ENCODE measurements at places on chromosomes 12 and 14.

- DNase-seq, result no peak
Observed at GRCh38 chr14:94054936-94055335, 26.1 kb downstream of the DDX24 start.

DNA sequence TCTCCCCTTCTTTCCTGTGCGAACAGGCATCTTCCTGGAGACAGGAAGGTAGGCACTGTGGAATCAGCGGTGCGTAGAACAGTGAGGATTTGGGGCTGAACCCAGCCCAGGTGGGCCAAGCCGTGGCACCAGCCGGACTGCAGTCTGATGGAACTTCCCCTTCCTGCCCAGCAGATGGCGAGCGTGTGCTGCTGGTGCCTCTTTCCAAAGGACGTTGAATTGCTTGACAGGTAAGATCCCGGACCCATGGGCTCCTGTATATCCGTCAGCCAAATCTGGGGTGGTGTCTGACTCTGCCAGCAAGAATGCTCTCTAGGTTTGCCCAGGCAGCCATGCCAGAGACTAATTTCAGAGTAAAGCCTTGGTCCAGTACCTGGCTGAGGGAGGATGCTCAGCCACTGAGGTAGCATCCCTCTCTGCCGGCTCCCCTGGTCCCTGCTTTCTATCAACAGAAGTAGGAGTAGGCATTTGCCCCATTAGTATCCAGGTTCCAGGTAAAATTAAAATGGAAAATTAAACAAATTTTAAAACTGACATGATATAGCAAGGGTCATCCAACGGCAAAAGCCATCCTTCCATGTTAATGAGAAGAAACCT is 21.1 kb upstream of the KCNA5 start:
- DNase-seq, result peak; percentile 33

DNA sequence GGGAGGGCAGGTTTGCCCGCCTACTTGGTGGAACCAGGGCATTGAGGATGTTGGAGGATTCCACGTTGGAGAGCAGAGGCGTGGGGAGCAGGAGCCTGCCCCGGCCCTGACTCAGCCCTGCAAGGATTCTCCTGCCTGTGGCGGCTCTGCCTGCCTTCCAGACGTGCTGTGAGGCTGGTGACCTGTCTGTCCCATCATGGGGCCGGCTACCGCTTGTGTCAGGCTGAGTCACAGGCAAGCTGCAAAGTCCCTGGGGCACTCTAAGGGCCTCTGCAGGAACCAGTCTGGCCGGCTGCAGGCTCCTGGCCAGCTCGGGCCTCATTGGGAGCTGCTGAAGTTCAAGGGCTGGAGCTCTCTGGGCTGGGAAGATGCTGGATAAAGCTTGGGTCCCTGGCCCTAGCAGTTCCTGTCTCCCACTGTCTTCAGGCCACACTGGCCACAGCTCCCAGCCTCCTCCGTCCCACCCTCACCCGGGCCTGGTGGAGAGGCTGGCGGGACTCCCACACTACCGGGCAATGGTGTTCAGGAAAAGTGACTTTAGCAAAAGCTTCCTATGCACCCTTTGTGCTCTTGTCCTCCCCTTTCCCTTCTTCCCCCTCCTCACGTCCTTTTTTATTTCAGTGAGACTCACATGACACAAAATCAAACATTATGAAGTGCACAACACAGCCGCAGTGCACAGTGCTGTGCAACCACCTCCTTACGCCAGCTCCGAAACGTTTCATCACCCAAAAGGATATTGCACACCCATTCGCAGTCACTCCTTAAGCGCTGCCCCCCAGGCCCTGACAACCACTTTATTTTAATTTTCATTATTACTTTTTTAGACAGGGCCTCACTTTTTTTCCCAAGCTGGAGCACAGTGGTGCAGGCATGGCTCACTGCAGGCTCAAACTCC is 22.0 kb upstream of the ULK1 start:
- no peak for DNase-seq

GRCh38 chr14:68669111-68669511 is 123.8 kb downstream of the ZFP36L1 start:
- no peak for DNase-seq

DNA sequence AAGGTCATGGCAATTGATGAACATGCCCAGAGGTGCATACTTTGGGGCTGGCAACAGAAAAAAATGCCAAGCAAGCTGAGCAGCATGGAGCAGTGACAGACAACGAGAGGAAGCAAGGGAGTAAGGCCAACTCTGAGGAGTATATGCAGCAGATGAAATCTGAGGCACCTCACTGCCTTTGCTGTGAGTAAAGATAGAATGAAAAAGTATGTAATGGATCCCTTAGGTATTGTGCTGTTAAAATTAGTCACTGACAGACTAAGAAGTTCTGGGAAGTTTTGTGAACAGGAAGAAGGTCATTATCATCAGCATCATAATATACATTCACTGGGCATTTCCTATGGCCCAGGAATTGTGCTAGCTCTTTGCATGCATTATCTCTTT is 269.9 kb downstream of the DUSP6 start:
- DNase-seq, result no peak

- DNase-seq, result peak; percentile 40
Observed at GRCh38 chr12:54394281-54394719, 9.8 kb upstream of the ZNF385A start.

GRCh38 chr14:104516906-104517305 is 62.7 kb upstream of the C14orf180 start:
- no peak for DNase-seq

GRCh38 chr12:95218150-95219133 is 835 bp downstream of the VEZT start:
- peak; percentile 57 for DNase-seq

DNA sequence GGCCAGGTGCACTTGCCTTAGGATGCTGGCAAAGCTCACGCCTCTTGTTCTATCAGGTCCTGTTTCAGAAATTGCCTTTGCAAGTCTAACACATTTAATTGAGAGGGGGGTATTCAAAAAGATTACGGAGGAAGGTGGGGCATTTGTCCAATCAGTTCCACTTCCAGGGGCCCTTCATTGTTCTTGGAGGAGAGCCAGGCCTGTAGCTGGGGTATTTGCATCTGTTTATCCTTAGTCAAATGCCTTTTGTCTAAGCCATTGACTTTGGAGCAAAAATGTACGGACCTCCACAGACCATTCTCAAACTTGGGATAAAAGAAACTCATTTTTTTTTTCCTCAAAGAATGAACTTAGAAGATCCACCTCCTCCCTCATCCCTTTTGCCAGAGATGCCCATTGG is 582.0 kb downstream of the BCL11B start:
- DNase-seq, result no peak

GRCh38 chr12:50059440-50060119 is 2.2 kb downstream of the ASIC1 start:
- DNase-seq, result peak; percentile 71

DNA sequence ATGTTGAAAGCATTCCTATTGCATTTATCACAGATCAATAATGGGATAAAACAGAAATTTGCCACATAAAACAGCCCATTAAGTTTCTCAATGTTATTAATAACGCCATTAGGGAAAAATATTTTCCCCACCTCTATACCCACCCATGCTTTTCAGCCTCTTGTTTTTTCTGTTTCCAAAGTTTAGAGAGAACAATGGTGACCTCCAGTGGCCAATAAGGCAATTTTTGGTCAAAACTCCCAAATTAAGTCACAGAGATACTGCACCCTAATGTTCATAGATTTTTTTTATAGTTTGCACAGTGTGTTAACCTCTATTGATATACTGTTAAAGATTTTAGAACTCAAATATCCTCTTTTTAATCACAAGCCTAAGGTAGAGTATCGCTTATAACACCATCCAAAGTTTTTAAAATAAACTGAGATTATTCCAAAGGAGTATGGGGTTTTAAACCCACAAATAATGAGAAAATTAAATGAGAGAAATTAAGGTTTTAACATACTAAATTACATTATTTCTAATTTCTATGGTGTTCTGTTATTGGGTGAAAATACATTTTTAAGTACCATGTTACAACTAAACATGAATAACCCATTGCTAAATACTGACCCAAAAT is 184.7 kb upstream of the DCN start:
- no peak for DNase-seq

- DNase-seq, result no peak
Observed at GRCh38 chr14:103524002-103524935, 1.6 kb upstream of the CKB start.

- no peak for DNase-seq
Observed at GRCh38 chr12:29176941-29177340, 27.9 kb downstream of the FAR2 start.

- DNase-seq, result no peak
Observed at GRCh38 chr12:50569321-50569720, 64.5 kb downstream of the DIP2B start.

DNA sequence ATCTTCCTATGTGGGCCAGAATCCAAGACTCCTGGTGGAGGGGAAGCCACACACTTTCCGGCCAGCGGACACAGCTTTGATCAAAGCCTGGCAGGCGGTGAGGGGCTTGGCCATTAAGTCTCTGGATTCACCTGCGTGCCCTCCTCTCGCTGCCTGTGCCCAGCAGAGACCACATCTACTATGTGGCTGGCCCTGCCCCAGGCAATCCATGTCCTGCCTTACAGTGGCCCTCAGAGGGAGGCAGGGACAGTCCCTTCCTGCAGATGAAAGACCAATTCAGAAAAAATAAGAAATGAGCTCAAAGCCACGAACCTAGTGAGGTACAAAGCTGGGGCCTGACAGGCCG is 82.7 kb upstream of the GPR68 start:
- DNase-seq, result no peak

- DNase-seq, result no peak
Observed at GRCh38 chr12:130456375-130457199, 118.9 kb downstream of the PIWIL1 start.

GRCh38 chr12:91952916-91953315 is 192.7 kb downstream of the BTG1 start:
- DNase-seq, result no peak

GRCh38 chr12:40336573-40337199 is 111.9 kb downstream of the LRRK2 start:
- no peak for DNase-seq

GRCh38 chr12:2259369-2259768 is 206.6 kb downstream of the CACNA1C start:
- DNase-seq, result no peak

DNA sequence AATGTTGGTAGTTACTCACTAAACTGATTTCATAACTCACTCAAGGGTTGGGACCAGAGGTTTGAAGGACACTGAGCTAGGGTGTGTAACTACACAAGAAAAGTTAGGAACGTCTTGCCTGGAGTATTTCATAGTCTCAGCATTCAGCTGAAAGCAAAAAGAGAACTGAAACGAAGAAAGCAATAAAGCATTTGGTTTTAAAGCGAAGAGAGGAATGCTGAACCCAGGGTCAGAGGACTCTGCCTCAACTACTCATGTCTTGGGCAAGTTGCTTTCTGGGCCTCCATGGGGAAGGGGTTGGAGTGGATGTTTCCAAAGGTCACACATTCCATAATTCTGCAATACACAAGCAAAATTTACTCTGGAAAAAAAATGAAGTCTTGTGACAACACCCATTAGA is 1.4 kb downstream of the GNS start:
- no peak for DNase-seq

- no peak for DNase-seq
Observed at GRCh38 chr14:31951638-31951964, 125.5 kb upstream of the ARHGAP5 start.

DNA sequence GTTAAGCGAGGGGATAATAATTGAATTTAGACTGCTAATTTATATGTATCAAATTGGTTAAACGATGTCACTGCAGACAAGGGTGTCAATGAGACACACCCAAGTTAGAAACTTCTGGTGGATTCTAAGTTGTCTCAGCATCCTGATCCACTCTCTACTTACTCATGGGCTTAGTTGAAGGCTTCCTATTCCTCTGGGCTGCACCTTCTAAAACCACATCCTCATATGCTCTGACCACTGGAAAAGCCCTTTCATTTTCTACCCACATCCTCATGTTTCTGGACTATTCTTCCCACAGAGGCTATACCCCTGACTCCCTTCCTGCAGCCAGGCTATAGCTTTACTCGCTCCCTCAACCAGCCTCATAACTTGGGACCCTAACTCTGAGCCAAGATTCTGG is 493.8 kb downstream of the VRK1 start:
- no peak for DNase-seq

- DNase-seq, result no peak
Observed at GRCh38 chr14:94051115-94051514, 25.0 kb downstream of the OTUB2 start.

Measured in activated CD4-positive, alpha-beta T cell treated with anti-CD3 and anti-CD28 coated beads, Interleukin-2, amount 10 ng/mL, durations not matched to agents 7 days and 5 days (primary cell).